ENCODE measurements at places on chromosomes 13 and 19.
A peak's percentile ranks its signal among the peaks of the same experiment; 100 is the strongest.

DNA sequence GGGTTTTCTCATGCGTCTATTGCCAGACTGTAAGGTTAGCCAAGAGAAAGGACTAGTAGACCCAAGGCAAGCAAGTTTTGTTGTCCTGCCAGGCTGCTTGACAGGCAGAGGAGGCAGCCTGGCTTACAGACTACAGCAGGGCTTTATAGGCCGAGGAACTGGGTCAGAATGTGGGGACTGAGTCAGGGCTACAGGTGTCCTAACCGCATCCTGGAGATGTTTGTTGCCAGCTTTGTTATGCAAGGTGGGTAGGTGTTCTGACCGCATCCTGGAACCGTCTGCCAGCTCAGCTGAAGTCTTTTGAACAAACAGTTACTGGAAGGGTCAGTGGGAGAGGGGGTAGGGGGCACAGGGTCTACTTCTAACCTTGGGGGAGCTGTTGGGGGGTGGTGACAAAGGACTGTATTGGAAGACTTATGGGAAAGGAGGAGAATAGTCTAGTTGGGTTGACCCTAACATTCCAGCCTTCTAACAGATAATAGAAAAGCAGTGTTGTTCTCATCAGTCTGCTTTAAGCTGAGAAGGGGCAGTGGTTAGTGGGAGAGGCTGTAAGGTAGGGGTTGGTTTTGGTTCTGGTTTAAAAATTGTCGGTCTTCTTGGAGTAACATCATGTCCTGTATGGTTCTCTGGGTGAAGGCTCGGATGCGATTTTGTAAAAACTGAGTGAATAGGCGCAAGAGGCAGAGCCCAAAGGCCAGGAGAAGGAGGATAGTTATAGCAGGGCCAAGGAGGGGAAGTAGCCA, 913.8 kb upstream of the SLITRK5 start:
- no peak for DNase-seq

DNA sequence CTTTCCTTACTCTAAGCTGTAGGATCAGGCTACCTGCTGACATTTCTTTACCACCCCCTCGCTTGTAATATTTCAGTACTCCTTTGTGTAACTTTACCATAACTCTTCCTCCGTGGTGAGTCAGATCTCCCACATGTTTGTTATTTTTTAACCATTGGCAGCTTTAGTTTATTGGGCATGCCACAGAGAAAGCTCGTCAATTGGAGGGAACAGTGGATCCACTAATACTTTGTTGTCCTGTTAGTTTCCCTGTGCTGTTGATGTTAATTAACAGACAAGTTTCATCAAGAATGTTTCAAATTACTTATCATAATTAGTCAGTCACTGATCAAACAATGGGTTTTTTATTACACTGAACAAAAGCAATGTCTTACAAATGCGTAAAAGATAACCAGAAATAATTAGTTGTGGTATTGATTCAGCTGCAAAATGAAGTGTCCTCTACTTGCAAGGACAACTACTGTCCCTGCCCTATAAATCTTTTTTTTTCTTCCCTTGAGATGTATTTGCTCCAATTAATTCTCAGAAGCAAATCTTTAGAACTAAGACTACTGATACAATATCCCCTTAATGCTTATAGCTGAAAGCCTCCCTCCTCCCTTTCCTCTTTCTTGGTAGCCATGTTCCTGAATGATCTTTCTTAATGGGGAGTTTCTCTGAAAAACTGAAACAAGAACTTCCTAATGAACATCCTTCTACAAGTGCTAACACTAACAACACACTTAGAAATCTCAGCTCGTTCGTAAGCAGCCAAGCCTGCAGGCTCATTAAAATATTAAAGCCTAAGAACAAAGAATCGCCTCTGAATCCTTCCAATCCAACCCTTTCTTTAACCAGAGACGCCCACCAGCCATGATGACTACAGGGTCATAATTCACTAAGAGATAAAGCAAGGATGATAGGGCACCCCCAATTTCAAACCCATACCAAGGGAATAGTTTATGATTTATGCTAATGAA, 22.2 kb downstream of the EFNB2 start:
- no peak for DNase-seq

- no peak for DNase-seq
These were observed 207.4 kb downstream of the DCT start for GRCh38 chr13:94272038-94272437.

GRCh38 chr19:35408284-35409171, 37.7 kb downstream of the GPR42 start:
- no peak for DNase-seq

DNA sequence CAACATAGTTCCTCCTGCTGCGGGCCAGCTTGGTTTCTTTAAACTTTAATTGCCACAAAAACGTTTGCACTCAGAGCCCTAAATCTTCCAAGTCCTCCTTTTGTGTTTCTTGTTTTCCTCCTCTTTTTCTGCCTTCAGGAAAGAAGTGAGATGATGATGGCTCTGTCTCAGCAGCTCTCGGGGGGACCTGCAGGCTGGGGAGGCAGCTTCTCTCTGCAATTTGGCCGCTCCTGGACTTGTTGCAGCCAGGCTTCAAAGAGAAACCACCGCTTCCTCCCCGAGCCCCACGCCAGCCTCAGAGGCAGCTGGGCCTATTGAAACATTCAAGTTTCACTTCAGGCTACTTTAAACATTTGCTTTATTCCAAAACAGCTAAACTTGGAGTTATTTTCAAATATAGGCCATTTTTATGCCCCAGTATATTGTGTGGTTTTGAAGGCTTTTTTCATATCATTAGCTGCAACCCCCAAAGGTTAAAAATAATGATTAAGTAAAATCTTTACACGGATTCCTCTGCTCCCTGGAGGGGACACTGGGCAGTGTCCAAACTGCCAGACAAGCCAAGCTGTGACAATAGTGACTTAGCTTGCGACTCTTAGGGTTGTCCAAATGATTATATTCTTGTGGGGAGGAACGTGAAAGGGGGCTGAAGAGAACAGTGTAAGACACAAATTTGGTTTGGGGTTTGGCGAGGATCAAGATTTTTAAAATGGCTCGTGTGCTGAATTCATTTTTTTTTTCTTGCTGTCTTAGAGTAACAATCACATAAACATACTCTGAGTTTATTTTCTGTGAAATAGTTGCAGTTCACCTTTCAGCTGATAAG, 330.8 kb downstream of the DLEU7 start:
- DNase-seq, result no peak

DNA sequence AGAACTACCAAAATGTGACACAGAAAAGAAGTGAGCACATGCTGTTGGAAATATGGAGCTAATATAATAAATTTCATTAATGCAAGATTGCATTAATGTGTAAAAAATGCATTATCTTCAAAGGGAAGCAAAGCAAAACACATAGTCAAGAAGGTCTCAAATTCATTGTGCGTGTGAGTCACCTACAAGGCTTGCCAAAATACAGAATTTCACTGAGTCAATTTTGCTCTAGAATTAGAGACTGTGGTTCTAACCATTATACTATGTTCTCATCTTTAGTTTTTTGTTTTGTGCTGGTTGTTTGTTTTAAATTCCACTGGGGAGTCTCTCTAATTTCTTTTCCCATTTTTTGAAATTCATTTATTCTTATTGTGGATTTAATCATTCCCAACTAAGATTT, 149.8 kb upstream of the SLITRK1 start:
- no peak for DNase-seq

DNA sequence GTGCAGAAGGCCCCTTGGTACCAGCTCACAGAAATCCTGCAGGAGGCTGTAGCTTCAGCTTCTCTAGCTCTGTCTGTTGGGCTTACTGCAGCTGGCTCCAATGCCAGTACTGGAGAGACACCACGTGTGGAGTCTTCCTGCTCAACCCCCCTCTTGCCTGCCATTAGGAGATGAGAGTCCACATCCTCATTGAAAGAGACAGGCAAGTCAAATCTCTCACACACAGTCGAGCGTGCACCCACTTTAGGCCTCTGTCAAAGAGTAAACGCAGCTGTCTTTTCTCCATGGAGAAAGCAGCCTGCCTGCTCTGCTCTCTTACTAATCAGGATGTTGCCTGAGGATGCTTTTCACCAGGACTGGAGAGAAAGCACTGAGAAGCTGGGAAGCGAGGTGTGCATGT, 523.0 kb upstream of the NBEA start:
- no peak for DNase-seq

DNA sequence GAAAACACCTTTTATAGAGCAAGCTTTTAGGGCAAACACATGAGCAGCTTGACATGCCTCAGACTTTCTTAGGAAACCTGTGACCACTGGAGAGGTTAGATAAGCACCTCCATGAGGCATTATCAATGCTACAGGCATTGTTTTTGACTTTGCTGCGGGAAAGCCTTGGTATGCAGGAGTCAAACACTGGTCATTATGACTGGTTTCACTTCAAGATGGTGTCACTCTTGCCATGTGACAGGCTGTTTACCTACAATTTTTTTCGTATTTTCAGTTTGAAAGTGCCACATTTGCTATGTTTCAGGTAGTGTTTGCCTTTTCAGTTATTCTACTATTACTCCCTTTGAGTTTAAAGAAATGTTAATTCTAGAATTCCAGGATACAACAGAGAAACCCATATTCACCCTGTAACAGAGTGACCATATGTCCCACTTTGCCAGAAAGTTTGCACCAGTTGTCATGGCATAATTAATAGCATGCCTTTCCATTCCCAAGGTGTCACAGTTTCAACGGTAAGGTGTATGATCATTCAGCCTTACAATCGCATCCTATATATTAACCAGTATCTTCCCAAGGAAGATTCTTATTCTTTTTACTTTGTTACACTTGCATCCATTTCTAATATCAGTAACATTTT, 33.0 kb downstream of the USP12 start:
- DNase-seq, result no peak

DNA sequence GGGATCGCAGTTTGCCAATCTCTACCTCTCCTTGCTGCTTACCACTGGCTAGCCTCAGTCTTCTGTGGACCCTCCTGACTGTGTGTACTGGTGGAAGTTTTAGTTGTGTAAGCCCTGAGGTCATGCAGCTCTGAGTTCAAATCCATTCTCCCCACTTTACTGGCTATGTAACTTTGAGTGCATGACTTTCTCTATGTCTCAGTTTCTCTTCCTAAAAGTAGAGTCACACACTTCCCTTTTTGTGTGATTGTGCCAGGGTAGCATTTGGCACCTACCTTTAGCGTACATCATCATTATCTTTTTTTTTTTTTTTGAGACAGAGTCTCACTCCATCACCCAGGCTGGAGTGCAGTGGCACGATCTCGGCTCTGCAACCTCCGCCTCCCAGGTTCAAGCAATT, 70.3 kb downstream of the MAP4K1 start:
- no peak for DNase-seq

GRCh38 chr19:45016388-45017314, 15.4 kb downstream of the RELB start:
- DNase-seq, result peak; percentile 24

DNA sequence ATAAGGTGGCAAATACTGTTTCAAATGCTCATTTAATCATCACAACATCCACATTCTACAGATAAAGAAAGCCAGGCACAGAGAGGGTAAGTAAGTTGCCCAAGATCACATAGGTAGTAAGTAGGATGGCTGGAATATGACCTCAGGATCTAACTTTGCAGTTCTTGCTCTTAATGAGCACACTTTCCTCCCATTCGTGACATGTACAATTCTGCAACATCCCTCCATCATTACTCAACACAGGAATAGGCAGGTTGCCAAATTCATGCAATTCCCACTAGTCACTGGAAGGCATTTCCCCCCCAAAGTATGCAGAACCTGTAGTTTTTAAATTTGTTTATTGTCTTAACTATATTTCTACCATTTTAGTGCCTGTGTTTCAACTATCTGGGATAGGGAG, 109.2 kb downstream of the OLFM4 start:
- peak; percentile 14 for DNase-seq

- no peak for DNase-seq
These were observed 335.7 kb downstream of the DCT start for GRCh38 chr13:94143624-94144350.

DNA sequence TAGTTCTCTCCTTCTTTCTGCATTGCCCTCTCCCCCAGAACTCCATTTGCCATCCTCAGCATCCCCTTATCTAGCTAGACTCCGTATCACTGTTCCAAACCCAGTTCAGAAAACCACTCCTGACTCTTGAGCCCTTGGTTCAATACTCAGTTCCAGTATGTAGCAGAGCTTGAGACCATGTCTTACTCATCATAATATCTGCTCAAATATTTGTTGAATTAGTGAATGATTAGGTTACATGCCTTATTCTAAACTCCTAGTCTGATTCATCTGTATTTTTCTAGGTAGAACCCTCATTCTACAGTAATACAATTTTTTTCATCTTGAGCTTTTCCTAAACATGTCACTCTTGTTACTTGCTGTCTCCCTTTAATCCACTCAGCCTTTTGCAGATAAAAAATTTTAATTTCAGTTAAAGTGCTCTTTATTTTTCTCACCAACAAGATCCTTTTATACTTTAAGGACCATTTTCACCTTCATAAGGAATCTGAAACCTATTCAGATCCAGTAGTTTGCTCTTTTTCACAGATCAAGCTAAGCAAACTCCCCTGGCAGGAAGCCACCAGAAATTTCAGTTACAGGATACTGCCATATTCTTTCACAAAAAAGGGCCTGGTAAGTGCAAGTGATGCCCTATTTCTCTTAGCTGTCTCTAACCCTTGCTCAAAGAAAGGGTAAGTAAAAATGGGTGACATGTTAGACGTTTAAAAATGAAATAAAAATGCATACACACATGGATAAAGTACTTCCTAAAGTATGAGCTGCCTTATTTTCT, 23.1 kb upstream of the INTS6 start:
- no peak for DNase-seq

GRCh38 chr13:60143775-60144174, 20.0 kb downstream of the DIAPH3 start:
- DNase-seq, result no peak

GRCh38 chr19:52689843-52690368, 44.9 kb downstream of the ZNF611 start:
- no peak for DNase-seq

DNA sequence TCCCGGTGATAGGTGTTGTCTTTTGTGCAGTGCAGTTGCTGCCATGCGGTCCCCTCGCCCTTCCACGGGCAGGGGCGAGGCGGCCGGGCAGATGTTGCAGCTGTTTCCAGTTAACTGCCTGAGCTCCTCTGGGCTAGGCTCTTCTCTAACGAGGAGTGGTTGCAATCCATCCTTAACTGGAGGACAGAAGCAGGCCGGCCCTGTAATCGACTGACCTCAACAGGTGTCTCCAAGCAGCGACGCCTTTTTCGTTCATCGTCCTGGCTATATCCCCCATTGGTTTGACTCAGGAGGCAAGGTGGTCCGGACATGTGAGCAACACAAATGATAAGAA, 1.9 kb upstream of the TSC22D1 start:
- no peak for DNase-seq

GRCh38 chr19:42284066-42284501, 15.0 kb downstream of the CIC start:
- DNase-seq, result no peak

DNA sequence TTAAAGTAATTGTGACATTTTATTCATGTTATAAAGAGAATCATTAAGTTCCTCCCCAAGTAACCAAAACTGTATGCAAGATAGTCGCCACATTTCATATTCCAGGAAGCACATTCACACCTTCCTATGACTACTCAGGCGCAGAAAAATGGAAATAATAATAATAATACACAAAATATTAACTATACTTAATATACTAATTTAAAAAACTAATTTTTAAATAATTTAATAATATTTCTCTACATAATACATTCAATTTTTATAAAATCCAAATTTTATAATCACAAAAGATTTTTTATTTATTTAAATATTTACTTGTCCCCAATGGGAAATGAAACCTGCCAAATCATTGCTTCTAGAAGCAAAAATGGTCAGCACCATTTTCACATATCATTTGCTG, 797.4 kb upstream of the GPC6 start:
- DNase-seq, result no peak

All from HS-5 (cell line).